Transverse colon (tissue), 4 donors: ENCODE measurements at places on chromosomes 5 and 9.

DNA sequence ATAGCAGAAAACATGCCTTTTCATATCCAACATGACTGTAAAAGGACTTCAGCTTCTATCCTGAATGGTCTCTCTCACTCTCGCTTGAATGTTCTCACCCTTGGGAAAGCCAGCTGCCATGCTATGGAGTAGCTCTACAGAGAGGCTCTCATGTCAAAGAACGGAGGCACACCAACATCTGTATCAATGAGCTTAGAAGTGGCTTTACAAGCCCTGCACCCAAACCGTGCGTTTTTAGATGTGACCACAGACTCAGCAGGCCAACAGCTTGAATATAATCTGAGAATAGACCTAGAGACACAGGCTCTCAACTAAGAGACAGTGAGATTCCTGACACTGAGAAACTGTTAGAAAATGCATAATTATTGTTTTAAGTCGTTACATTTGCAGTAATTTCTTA, 1231.6 kb upstream of the CDH9 start:
- DNase-seq = no peak

DNA sequence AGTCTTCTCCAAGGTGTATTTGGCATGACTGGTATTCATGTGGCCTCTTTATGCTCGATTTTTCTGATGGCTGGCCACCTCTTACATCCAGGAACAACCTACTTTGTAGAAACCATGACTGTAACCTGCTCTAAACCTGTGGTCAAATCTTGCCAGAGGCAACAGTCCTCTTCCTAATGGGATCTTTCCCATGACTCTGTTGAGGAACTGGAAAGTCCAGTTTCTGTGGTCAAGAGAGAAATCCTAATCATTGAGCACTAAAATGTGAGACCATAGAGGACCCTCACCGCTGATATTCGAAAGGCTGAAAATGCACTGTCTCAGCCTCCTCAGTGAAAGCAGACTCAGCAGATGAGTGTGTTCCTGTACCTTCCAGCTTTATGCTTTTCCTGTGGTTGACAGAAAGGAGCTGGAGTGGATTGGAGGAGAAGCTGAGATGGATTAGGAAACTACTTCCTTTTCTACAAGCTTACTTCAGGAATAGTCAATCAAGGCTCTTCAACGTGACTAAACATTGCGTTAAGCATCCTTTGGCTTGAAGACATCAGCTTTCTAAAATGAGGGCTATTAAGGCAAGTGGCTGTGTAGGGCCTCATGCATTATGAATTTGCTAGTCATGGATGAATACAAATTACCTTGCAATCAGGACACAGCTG, 69.7 kb upstream of the DAPK1 start:
- no peak for DNase-seq

- DNase-seq = no peak
Measured at GRCh38 chr5:135887881-135888614, 7.6 kb downstream of the IL9 start.

- DNase-seq = no peak
Measured at GRCh38 chr5:147538236-147538635, 28.4 kb upstream of the DPYSL3 start.

DNA sequence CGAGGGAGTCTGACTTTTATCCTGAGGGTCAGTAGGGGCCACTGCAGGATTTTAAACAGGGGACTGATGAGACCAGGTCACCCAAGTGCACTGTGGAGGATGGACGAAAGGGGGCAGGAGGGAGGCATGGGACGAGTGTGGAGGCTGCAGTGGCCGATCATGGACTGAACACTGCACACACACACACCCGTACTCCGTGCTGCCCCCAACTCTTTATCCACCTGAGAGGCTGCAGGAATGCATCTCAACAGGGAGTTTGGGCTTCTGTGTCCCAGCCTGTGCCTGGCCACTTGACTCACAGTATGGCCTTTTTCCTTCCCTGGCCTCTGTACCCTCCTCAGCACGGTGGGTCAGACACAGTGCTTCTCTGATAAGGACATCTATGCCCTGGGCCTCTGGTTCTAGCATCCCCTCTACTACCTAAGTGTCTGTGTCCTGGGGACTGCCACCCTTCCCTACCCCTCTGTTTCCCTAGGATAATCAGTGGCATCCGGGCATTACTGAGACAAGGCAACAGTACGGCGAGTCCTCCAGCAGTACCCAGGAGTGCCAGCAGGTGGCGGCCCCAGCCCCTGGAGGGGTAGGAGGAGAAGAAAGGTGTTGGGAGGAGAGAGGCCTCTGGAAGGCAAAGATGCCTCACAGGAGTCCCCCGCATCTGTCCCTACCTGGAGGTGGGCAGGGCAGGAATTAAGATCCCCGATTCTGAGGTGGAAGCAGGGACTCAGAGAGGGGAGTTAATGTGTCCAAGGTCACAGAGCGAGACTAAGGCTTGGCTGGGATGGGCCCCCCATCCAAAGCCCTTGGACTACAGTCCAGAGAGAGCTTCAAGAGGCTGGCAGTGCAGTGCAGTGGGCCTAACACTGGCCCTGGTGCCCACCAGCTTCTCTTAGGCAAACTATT, 5.1 kb upstream of the CDX1 start:
- DNase-seq = peak; percentile 95
